A549 treated with CpdA at 1 μM for 4 hours (cell line): ENCODE measurements at places on chromosomes 1 and 21. TPM values are rescaled to one million over a fixed set of nuclear protein-coding genes. Genes with fewer than 3 reads are reported as not detected.

The NBPF4 gene
- 0.13 to 0.24 TPM (median 0.18 TPM) in 5 replicates for total RNA-seq

The KRTAP11-1 gene
- not detected in 5 replicates for total RNA-seq

The RAB29 gene
- 12.2 to 14.4 TPM (median 13.3 TPM) in 5 replicates for total RNA-seq

The SYT2 gene
- 0.01 to 0.07 TPM (median 0.02 TPM) in 5 replicates for total RNA-seq

The CLDN17 gene
- not detected in 5 replicates for total RNA-seq

The STUM gene
- not detected in 5 replicates for total RNA-seq

The PCBP3 gene
- 0.77 to 1.1 TPM (median 0.89 TPM) in 5 replicates for total RNA-seq

The CZIB gene
- total RNA-seq, result 26.2 to 32.3 TPM (median 29.8 TPM) in 5 replicates

The CRB1 gene
- not detected in 5 replicates for total RNA-seq

The APOBEC4 gene
- not detected in 5 replicates for total RNA-seq

The NBPF6 gene
- total RNA-seq, result not detected in 5 replicates

The OR2T33 gene
- total RNA-seq, result not detected in 5 replicates

The LCE6A gene
- total RNA-seq, result not detected in 5 replicates

The NBPF1 gene
- 15.4 to 23.6 TPM (median 22.8 TPM) in 5 replicates for total RNA-seq

The KMO gene
- total RNA-seq, result 1.2 to 2.5 TPM (median 1.4 TPM) in 5 replicates

The ZNF683 gene
- total RNA-seq, result not detected in 5 replicates

The TRIM17 gene
- not detected in 5 replicates for total RNA-seq

The LCE1D gene
- not detected in 5 replicates for total RNA-seq

The SMPDL3B gene
- 0.71 to 1.2 TPM (median 0.99 TPM) in 5 replicates for total RNA-seq

The ADGRB2 gene
- total RNA-seq, result 5.8 to 7.5 TPM (median 7.1 TPM) in 5 replicates

The FAM20B gene
- 16.3 to 23.5 TPM (median 19.8 TPM) in 5 replicates for total RNA-seq

The RBM11 gene
- total RNA-seq, result not detected in 5 replicates

The PYHIN1 gene
- total RNA-seq, result not detected in 5 replicates

The UTS2 gene
- not detected in 5 replicates for total RNA-seq

The SOX13 gene
- total RNA-seq, result 15.7 to 21.0 TPM (median 19.2 TPM) in 5 replicates

The ZSCAN20 gene
- 1.5 to 2.0 TPM (median 1.9 TPM) in 5 replicates for total RNA-seq

The S100A3 gene
- 88.7 to 106 TPM (median 92.8 TPM) in 5 replicates for total RNA-seq

The KCNH1 gene
- 2.5 to 3.6 TPM (median 3.0 TPM) in 5 replicates for total RNA-seq

The SLC25A34 gene
- 0.20 to 0.45 TPM (median 0.35 TPM) in 5 replicates for total RNA-seq

The MCOLN2 gene
- 1.7 to 3.2 TPM (median 2.2 TPM) in 5 replicates for total RNA-seq

The OR14K1 gene
- not detected in 5 replicates for total RNA-seq

The GBP1 gene
- 0.07 to 0.34 TPM (median 0.13 TPM) in 5 replicates for total RNA-seq

The VSIG8 gene
- total RNA-seq, result 0.07 to 0.14 TPM in 2 of 5 replicates, not detected in the others

The PTGER3 gene
- total RNA-seq, result 0.01 TPM in 1 of 5 replicates, not detected in the others

The HEYL gene
- 2.3 to 3.3 TPM (median 3.0 TPM) in 5 replicates for total RNA-seq

The C1orf116 gene
- total RNA-seq, result 2.6 to 3.5 TPM (median 2.9 TPM) in 5 replicates

The RGS13 gene
- not detected in 5 replicates for total RNA-seq

The DENND2C gene
- total RNA-seq, result 0.29 to 0.93 TPM (median 0.45 TPM) in 5 replicates

The SLAMF1 gene
- not detected in 5 replicates for total RNA-seq

The CFAP45 gene
- total RNA-seq, result 0.51 to 0.99 TPM (median 0.64 TPM) in 5 replicates

The HMGB4 gene
- not detected in 5 replicates for total RNA-seq

The RGL1 gene
- total RNA-seq, result 0.77 to 1.1 TPM (median 0.82 TPM) in 5 replicates

The HMGCS2 gene
- not detected in 5 replicates for total RNA-seq

The OR2T6 gene
- not detected in 5 replicates for total RNA-seq

The PADI2 gene
- 1.2 to 1.4 TPM (median 1.3 TPM) in 5 replicates for total RNA-seq

The TCHH gene
- 0.14 to 0.24 TPM (median 0.19 TPM) in 5 replicates for total RNA-seq

The SLC6A9 gene
- total RNA-seq, result 12.4 to 16.8 TPM (median 15.0 TPM) in 5 replicates

The NOTCH2 gene
- total RNA-seq, result 18.6 to 30.5 TPM (median 26.8 TPM) in 5 replicates

The YBX1 gene
- 702 to 810 TPM (median 732 TPM) in 5 replicates for total RNA-seq

The ELF3 gene
- total RNA-seq, result 234 to 285 TPM (median 265 TPM) in 5 replicates

The CELA2A gene
- total RNA-seq, result not detected in 5 replicates

The RAD54L gene
- total RNA-seq, result 10.2 to 12.8 TPM (median 12.1 TPM) in 5 replicates

The GPR3 gene
- total RNA-seq, result 1.6 to 2.3 TPM (median 1.8 TPM) in 5 replicates

The VWA5B1 gene
- not detected in 5 replicates for total RNA-seq

The ASTN1 gene
- total RNA-seq, result not detected in 5 replicates

The TNNT2 gene
- total RNA-seq, result 0.06 to 0.30 TPM in 2 of 5 replicates, not detected in the others

The OR2L8 gene
- total RNA-seq, result not detected in 5 replicates

The OVAAL gene
- total RNA-seq, result 0.05 to 0.19 TPM in 2 of 5 replicates, not detected in the others

The SNAP47 gene
- 24.9 to 32.5 TPM (median 30.1 TPM) in 5 replicates for total RNA-seq
